ENCODE measurements at places on chromosomes 6 and 20.

DNA sequence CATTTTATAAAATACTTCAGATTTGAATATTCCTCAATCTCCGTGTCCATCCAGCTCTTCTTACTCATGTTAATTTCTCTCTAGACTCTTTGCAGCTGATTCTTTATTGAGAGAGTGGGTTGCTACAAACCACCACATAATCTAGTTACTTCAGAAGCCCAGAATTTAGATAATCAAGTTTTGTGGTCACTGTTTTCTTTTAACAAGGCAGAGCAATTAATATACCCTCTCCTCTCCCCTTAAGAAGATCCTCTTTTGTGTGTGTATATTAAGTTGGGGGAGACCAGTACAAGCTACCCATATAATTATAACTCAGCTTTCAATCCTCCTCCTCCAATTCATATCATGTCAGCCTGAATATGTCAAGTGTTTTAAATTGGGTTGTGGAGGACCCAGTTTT is 95.1 kb downstream of the IRAK1BP1 start:
- no peak for DNase-seq

GRCh38 chr6:77987035-77987384 is 334.2 kb downstream of the MEI4 start:
- DNase-seq: no peak

DNA sequence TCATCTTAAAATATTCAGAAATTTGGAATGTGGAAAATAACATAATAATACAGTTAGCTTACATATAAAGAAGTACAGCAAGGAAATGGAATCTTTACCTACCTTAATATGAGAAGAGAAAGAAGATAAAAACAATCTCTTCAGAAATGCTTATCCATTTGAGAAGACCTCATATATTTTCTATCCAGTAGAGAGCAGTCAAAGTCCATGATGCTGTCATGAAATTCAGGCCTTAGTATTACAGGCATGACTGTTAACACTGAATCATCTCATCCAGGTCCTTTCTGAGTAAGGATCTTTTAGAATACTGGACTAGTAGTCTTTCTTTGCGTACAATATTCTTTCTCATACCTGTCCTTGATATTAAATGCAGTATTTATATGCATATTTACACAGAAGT is 713.4 kb downstream of the CD109 start:
- no peak for DNase-seq

GRCh38 chr6:100404051-100404450 is 60.7 kb downstream of the SIM1 start:
- no peak for DNase-seq

DNA sequence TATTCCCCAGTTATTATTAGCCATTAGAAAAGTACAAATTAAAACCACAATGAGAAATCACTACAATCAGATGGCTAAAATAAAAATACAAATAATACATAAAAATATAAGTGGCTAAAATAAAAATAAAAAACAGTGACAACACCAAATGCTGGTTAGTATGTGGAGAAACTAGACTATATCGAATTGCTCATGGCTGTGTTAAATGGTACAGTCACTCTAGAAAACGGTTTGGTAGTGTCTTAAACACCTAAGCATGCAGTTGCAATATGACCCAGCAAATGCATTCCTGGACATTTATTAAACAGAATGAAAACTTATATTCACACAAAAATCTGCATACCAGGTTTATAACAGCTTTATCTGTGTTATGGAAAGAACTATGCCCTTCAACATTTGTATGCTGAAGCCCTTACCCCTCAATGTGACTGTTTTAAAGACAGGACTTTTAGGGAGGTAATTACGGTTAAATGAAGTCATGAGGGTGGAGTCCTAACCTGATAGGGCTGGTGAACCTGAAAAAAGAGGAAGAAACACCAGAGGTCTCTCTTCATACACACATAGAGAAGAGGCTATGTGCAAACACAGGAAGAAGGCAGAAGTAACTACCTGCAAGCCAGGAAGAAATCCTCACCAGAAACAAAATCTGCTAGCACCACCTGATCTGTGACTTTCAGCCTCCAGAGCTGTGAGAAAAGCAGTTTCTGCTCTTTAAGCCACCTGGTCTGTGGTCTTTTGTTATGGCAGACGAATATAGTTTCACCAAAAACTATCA is 84.9 kb downstream of the ASCC3 start:
- DNase-seq: no peak

DNA sequence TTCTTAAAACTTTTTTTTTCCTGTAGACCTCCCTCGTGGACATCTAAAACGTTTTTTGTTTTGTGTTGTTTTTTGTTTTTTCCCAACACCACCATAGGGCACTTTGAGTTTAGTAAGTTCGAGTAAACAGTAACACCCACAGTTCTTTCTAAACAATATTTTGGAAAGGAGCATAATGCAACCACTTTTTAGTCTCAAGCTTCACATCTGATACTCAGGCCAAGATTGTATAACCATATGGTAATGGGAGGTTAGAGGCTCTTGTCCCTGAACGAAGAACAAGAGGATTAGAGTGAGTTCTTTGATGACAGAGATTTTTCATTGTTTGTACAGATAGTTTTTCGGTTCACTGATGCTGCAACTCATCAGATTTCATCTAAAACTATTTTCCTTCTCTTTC is 144.6 kb downstream of the MTHFD1L start:
- no peak for DNase-seq

DNA sequence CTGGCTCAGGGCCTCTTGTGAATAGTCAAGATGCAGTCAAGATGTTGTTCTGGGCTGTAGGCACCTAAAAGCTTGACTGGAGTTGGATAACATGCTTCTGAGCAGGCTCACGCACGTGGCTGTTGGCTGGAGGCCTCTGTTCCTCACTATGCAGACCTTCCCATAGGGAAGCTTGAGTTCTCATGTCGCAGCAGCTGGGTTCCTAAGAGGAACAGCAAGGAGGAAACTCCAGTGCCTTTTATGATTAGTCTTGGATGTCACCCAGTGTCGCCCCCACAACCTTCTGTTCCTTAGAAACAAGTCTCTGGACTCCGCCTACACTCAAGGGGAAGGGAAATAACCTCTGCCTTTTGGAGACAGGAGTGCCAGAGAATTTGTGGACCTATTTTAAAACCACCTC is 210.7 kb downstream of the BCAS1 start:
- no peak for DNase-seq

GRCh38 chr20:63102721-63103375 is 96.1 kb upstream of the BHLHE23 start:
- DNase-seq: peak; percentile 58

DNA sequence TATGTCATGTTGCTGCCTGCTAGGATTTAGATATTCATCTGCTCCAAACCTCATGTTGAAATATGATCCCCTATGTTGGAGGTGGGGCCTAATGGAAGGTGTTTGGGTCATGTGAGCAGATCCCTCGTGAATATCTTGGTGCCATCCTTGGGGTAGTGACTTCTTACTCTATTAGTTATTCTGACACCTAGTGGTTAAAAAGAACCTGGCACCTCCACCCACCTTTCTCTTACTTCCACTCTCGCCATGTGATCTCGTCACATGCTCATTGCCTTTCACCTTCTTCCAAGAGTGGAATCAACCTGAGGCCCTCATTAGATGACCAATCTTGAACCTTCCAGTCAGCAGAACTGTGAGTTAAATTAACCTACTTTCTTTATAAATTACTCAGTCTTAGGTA is 549.4 kb upstream of the SYNCRIP start:
- DNase-seq: peak; percentile 9

DNA sequence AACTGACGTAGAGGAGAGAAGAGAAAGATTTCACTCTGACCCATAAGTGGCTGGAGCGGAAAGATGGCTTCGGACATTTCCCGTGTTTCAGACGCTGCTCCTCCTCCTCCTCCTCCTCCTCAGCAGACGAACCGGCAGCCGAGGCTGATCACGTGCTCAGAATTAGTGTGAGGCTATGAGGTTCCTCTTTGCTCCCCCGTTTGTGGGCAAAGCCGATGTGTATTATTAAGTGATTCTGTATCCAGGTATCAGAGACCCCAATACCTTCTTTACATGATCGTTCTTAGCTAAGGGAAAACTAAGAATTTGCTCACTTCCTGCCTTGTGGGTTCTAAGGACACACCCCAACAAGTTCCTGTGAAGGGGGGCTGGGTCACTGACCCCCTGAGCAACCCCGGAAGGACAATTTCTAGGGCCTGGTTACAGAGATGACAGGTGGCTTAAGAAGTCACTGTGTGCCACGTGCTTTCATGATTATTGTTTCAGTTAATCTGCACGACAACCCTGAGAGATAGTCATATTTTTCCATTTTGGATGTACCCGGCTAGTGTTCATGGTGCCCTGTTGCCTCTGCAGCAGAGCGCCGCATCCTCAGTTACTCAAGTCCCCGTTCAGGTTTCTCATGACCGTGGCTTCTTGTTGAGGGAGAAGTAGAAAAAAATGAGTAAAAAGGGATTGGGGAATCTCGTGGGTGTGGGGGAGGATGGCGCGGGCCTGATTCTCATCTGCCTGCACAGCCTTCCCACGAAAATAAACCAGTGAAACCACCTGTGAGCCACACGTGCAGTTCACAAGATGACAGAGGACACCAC is 671.8 kb downstream of the QKI start:
- no peak for DNase-seq

- no peak for DNase-seq
Observed at GRCh38 chr6:158037771-158038170, 56.1 kb downstream of the SYNJ2 start.

DNA sequence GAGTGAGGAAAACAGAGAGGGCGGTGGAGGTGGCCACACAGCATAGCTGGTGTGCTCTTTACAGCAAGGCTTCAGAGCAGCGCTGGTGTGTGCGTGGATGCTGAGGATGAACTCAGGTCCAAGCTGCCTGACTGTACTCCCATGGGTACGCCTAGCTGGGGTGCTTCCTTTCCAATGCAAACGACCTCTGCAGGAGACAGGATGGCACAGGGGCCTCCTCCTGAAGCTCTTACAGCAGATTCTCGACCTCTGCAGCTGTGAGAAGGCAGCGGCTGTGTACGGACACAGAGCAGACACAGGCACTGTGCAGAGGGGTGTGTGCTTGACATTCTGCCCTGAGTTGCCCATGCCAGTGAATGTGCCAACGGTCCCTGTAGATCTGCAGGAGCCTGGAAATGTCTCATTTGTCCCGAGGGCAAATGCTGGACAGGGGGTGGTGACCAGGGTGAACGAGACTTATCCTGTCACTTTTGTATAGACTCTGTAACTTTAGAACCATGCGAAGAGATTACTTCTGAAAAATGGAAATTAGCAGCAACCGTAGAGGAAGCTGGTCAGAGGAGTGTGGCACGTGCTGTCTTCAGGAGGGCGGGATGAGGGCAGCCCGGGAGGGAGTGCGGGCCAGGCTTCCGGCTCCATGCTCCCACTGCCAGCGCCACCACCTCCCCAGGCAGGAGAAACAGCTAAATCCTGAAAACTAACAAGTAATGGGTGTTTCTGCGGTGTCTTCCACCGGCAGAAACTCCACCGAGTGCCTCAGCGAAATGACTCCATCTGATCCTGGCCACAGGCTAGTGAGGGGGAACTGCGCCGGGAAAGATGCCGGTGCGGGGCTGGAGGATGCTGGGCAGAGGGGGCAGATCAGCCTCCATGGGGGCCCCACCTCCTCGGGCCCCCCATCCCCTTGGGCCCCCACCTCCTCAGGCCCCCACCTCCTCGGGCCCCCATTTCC is 120.9 kb upstream of the RPS6KA2 start:
- no peak for DNase-seq

GRCh38 chr6:4879741-4880275 is 103.6 kb downstream of the CDYL start:
- DNase-seq: no peak

DNA sequence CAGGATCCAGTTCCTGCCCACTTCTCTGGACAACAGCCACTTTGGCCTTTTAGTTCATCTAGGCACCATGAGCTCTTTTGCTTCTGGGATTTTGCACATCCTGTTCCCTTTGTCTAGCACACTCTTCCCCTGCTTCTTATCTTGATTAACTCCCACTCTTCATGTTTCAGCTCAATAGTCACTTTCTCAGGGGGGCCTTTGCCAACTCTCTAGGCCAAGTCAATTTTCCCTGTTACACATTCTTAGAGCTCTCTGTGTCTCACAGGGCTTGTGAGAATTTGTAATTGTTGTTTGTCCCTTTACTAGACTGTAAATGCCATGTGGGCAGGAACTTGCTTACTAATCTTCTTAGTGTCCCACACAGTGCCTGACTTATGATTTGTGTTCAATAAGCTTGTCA is 58.1 kb upstream of the EPB41L1 start:
- no peak for DNase-seq

DNA sequence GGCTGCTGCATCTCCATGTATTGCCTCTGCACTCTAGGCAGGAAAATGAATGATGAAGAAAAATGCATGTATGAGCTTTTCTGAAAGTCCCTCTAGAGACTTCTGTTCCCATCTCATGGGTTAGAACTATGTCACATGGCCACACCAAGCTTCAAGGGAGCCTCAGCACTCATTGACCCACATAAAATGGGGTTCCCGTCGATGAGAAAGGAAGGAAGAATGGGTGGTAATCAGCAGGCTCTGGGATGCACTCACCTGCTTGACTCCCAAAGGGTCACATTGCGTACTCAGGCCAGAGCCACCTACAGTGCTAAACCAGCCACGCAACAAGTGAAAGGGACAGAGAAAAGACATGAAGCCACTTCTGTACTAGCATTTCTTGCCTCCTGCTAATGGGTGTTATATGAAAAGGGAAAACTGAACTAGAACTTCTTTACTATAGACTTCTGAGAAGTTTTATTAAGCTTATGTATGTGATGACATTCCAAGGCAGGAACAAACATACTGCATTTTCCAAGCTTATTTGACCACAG is 95.8 kb upstream of the GCM1 start:
- no peak for DNase-seq

DNA sequence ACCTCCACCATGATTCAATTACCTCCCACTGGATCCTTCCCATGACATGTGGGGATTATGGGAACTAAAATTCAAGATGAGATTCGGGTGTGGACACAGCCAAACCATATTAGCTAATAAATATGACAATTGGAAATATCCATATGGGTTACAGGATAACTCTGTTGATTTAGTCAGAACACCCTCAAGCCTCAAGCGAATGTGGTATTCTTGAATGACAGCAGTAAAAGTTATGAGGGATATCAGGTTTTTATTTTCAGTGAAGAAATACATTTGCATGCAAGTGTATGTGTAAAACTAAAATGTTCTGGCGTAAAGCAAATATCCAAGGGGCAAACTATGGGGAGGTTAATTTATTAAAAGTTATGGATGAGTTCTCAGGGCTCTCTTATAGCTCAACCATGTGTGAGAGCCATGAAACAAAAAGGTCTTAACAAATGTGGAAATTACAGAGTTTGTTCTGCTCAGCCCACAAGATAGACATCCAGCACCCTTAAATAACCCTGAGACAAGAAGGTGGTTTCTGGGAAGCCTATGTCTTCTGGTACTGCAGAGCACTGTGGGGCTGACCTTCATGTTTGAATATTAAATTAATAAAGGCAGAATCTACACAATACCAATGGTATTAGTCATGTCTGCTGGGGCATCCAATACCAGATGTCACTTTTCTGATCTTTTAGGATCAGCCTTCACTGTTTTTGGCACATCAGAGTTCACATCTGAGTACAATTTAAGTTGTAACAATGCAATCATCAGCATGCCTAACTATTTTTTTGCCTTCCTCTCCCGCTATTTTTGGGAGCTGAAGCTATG is 370.5 kb upstream of the RSPO3 start:
- no peak for DNase-seq

Measured in activated CD4-positive, alpha-beta T cell treated with anti-CD3 and anti-CD28 coated beads, Interleukin-2, amount 50 U/mL, for 16 hours (primary cell).